Hindlimb muscle (tissue), 1 donor: ENCODE measurements at places on chromosomes 4 and X.

DNA sequence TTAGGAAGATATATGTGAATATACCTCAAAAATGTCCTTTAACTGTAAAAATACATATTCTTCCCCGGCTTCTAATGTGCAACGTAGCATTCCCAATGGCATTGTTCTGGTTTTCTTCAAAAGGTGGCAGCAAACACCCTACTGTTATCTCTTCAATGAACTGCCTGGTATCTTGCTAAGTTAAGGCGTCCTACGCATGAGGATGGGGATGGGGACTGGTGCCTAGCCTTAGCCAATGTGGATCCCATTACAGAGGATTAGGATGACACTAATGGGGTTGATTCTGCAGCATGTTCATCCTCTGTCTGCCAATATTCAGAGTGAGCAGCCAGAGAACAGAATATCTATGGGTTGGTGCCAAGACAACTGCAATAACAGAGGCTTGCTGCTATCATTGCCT lies 334.9 kb upstream of the ADGRL3 start:
- DNase-seq = peak; percentile 36

DNA sequence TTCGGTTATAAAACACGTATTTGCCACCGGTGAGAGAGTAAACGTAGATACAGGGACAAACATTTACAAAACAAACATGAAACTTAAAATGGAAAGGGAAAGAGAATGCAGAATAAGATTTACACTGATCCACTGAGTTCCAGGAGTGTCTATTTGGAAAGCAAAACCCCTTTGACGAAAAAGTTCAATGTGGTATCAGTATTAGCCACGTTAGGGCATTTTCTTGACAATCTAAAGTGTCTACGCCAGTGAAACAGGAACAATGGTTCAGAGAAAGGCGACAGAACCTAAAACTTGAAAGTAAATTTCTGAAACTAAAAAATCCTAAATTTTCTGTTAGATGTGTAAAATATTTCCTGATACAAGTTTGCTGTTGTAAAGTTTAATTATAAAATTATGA lies 278.5 kb upstream of the TENM3 start:
- DNase-seq = no peak

GRCh38 chr4:6974138-6974848 lies 64.7 kb downstream of the TBC1D14 start:
- peak; percentile 87 for DNase-seq

DNA sequence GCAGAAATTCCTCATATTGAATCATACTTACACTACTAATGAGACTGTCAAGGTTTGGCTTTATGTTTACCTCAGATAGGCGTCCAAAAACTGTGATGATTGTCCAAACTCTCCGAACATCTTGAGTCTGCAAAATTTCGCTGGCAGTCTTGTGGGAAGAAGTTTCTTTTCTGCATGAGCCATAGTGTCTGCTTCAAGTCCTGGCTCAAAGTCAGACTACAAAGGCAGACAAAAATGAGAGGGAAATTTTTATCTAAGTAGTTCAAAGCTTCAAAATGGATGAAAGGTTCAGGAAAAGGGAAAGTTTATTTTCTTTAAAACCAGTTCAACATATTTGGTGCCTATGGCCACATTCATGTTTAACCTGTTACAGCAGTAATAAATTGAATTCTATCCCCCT lies 40.7 kb downstream of the PALLD start:
- DNase-seq = peak; percentile 56

GRCh38 chrX:23805389-23805788 lies 22.4 kb downstream of the SAT1 start:
- no peak for DNase-seq

DNA sequence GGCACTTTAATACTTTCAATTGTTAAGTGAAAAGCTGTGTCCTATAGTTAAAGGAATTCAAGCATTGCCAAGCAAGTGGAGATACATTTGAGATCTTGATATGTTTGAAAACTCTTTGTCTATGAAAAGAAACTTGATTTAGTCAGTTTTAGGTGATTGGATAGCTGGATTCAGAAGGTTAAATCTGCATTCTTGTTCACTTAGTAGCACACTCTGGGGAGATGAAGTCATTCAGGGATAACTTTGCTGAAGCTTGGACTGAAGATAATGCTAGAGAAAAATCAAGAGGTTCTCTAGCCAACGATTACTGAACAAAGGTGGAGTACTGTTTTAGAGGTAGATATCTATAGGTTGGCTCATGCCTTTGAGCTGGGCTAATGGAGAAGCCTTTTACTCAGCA lies 90.6 kb downstream of the DCAF8L2 start:
- peak; percentile 8 for DNase-seq

DNA sequence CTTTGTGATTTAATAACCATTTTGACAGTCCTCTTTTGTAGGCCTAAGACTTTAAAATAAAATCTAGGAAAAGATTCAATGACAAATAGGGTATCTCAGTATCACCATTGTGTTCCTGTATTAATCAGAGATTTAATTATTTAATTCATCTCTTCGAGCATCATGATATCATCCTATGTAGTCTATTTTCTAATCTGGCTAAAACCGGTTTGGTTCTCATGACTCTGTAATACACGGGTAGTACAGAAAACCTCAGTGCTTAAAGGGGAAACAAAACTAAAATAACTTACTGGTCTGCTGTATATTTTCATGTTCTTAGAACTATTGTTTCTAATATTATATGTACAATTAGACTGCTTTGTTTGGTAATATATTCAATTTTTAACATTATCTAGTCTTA lies 23.7 kb upstream of the FBXW7 start:
- no peak for DNase-seq

DNA sequence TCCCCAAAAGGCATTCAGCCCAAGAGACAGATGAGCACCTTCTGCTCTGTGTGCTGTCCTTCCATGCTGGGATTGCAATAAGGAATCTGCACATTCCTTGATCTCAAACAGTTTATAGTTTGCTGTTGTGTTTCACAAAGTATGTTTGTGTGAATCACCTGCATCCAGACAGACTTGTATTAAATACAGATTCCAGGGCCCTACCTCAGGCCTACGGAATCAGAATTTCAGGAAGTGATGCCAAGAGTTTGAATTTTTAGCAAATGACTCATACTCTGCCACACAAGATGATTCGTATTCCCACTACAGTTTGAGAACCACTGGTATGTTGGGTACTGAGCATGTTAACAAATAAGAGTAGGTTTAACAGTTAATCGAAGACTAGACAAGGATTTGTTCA lies 7.0 kb downstream of the VAMP7 start:
- no peak for DNase-seq

- no peak for DNase-seq
Observed at GRCh38 chr4:105050896-105051295, 95.8 kb upstream of the TET2 start.

DNA sequence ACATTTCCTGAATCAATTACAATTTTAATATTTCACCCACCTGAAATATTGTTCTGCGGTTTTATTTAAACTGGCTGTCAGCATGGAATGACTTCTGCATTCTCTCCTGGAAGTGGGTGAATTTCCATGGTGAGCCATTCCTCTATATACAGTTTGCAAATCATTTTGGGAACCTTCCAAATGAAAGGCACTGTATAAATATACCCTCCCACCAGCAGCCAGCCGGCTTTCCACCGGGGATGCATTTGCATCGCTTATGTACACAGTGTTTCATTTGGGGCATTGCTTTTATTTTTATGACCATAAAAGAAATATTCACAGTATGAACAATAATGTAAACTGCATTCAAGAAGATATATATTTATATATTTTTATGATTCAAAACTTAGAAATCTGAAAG lies 4.7 kb upstream of the IL1RAPL1 start:
- DNase-seq = no peak

DNA sequence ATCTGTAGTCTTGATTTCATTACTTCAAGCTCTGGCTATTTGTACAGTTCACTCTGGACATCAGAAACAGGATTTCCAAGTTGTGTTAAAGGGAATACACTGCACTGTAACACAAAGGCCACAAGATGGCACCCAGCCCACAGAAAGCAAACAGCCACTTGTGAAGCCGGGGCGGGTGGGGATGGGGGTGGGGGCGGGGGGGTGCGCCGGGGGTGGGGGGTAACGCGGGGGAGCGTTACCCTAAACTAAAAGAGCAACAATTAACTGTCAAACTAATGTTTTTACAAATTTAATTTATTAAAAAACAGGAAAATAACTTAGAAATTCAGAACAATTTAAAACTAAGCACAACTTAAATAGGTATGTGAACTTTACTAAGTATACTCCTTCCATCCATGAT lies 27.3 kb downstream of the PRDX4 start:
- DNase-seq = peak; percentile 39

DNA sequence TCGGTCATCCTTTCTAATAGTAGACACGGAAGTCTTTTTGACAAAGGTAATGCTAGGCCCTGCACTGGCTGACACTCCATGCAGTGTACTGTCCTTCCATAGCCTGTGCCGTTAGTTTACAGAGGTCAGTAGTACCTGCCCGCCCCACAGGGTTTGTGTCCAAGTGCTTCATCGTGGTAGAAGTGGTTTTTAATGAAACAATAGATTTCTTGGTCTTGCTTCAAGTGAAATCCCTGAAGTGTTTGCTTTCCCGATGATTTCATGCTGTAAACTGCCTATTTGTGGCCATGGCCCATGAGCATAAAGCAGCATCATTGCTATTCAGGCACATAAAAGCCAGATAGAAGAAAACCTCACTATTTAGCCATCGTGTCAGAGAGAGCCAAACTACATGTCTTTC lies 139.3 kb downstream of the GPR143 start:
- DNase-seq = no peak

- DNase-seq = no peak
Observed at GRCh38 chrX:50853399-50853798, 39.4 kb upstream of the SHROOM4 start.

DNA sequence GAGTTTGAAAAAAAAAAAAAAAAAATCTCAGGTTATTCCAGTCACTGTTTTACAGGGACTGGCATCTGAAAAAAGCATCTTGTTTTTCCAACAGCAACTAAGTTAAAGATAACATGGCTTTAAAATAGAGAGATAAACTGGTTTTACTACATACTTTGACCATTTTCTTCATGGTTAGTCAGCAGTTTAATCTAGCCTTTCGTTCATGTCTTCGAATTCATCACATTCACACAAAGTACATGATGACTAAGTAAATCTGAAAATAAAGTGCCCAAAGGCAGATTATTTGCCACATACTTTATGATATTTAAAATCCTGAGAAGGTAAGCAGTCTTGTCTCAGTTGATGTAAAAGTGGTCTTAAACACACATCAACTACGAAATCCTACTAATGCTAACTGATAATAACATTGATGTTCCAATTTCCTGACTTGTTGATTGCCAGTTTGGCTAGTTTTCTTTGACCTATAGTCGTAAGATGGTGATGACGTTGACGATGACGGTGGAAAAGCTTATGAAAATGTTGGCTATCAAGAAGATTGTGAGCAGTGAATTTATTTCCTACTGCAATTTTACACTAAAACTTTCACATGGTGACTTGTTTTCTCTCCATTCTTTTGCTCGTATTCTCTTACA lies 540.5 kb upstream of the BOD1L1 start:
- no peak for DNase-seq

DNA sequence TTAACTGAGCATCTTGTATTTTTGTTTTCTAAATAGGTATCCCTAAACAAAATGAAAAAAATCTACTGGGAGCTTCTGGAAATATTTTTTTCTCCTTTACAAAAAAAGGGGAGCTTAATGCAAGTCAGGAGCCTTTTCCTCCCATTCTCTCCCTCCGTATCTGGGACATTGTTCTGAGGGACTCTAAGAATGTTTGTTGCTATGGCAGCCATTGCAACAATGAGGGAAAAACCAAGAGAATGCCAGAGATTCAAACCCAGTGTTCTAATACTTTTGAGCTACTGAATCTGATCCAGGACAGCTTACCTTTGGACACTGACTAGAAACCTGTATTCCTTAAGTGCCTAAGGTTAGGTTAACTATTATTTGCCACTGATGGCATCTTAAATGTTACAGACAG lies 485.7 kb upstream of the HS3ST1 start:
- DNase-seq = peak; percentile 7

DNA sequence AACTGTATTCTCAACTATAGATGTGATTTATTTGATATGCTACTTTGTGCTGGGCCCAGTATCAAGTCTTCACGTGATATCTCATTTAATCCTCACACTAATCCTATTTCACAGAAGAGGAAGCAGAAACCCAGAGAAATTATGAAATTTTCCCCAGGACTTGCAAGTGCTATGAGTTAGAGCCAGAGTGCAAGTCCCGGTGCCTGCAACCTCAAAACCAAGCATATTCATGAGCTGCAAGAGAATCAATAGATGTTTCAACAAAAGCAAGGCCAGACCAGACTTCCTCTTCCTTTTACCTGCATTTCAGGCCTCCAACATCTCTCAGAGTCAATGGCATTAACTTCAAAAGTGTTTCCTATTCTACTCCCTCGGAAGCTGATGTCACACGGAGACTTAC lies 92.2 kb upstream of the GATB start:
- no peak for DNase-seq

DNA sequence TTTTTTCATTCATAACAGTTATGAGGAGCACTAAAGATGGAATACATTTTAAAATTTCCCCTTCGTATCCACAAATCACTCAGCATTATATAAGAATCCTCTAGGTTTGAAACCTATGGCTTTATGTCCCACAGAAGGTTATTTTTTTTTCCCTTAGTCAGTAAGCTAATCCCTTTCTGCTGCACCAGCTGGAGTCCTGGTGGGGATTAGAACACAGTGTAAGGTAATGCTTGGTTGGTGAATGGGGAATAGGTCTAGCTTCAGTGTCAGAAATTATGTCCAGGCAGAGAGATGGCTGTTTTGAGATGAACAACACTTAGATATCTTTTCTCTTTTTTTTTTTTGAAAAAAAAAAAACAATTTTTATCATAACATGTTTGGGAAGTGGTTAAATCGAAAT lies 116.6 kb downstream of the RASGEF1B start:
- no peak for DNase-seq

GRCh38 chr4:134585972-134586371 lies 384.4 kb upstream of the PABPC4L start:
- no peak for DNase-seq

- no peak for DNase-seq
Observed at GRCh38 chrX:39396358-39396995, 595.2 kb downstream of the MID1IP1 start.

GRCh38 chrX:71917621-71918343 lies 7.1 kb downstream of the NHSL2 start:
- no peak for DNase-seq

- DNase-seq = no peak
Observed at GRCh38 chr4:54439831-54440243, 210.7 kb downstream of the PDGFRA start.

- no peak for DNase-seq
Observed at GRCh38 chr4:148397771-148398170, 44.4 kb downstream of the NR3C2 start.

- peak; percentile 63 for DNase-seq
Observed at GRCh38 chr4:137685357-137685756, 153.1 kb upstream of the PCDH18 start.
